ENCODE measurements at places on chromosomes 16 and 17. TPM values are rescaled to one million over a fixed set of nuclear protein-coding genes. Genes with fewer than 3 reads are reported as not detected.
A peak's percentile ranks its signal among the peaks of the same experiment; 100 is the strongest.

DNA sequence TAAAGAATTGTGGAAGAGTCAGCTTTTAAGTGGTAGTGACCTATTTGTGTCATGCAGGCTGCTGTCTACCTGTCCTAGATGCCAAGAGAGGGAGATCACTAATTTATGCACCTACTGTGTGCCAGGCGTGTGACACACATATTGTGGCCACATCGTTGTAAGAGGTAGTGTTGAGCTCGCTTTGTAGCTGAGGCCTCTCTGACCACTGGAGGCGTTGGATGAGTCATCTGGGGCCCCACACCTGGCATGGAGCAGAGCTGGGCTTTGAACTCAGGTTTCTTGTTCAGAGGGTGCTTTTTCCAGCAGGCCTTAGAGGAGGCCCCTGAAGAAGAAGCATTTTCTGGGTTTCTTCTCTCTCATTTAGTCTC is 52.3 kb upstream of the LGALS9 start:
- peak; percentile 51 for DNase-seq
- peak overlapping the region; percentile 92 for H3K27ac ChIP-seq
- H3K27me3 ChIP-seq, result no peaks in the 10 kb centered on the region
- H3K4me3 ChIP-seq, result no peak overlapping the region
- H3K36me3 ChIP-seq, result peaks cover 42% of the 10 kb centered on the region

GRCh38 chr17:38469875-38470274 is 41.6 kb downstream of the ARHGAP23 start:
- no peaks in the 10 kb centered on the region for H3K36me3 ChIP-seq
- H3K4me1 ChIP-seq, result peaks cover 5% of the 10 kb centered on the region
- H3K4me3 ChIP-seq, result no peak overlapping the region
- DNase-seq, result peak; percentile 63
- no peaks in the 10 kb centered on the region for H3K27me3 ChIP-seq
- no peak overlapping the region for H3K27ac ChIP-seq

GRCh38 chr17:4901648-4902344 is 1.1 kb downstream of the CHRNE start:
- DNase-seq, result peak; percentile 64
- H3K27me3 ChIP-seq, result no peaks in the 10 kb centered on the region
- peaks cover 28% of the 10 kb centered on the region for H3K4me1 ChIP-seq
- H3K4me3 ChIP-seq, result no peak overlapping the region

DNA sequence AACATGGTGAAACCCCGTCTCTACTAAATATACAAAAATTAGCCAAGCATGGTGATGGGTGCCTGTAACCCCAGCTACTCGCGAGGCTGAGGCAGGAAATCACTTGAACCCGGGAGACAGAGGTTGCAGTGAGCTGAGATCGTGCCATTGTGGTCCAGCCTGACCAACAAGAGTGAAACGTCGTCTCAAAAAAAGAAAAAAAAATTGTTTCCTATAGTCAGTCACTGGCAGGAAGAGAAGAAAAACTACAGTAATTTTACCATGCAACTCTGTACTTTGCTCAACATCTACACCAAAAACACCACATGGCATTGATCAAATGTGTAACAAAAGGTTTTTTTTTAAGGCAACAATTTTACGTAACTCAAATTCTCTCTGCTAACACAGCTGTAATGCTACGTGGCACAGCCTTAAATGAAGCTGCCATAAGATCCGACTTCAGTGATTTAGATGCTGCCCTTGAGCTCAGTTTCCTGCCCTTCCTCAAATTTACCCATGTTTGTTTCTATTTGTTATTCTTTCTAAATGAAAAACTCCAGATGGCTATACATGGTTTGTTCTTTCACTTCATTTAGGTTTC is 40.2 kb downstream of the CNOT1 start:
- H3K4me1 ChIP-seq, result no peaks in the 10 kb centered on the region
- H3K4me3 ChIP-seq, result no peak overlapping the region
- H3K27me3 ChIP-seq, result no peaks in the 10 kb centered on the region
- no peak overlapping the region for H3K27ac ChIP-seq
- DNase-seq, result no peak

GRCh38 chr17:8159032-8159400 is 3.7 kb downstream of the VAMP2 start:
- H3K4me1 ChIP-seq, result peaks cover 43% of the 10 kb centered on the region
- no peak overlapping the region for H3K27ac ChIP-seq
- H3K27me3 ChIP-seq, result no peaks in the 10 kb centered on the region
- no peak overlapping the region for H3K4me3 ChIP-seq
- peaks cover 29% of the 10 kb centered on the region for H3K36me3 ChIP-seq

GRCh38 chr16:23528644-23529310 is 18.5 kb upstream of the GGA2 start:
- H3K27me3 ChIP-seq, result no peaks in the 10 kb centered on the region
- no peak overlapping the region for H3K27ac ChIP-seq
- no peak for DNase-seq

- no peak overlapping the region for H3K4me3 ChIP-seq
- no peaks in the 10 kb centered on the region for H3K36me3 ChIP-seq
- peaks cover 15% of the 10 kb centered on the region for H3K4me1 ChIP-seq
- peak overlapping the region; percentile 87 for H3K27ac ChIP-seq
Measured at GRCh38 chr17:48002266-48002915, 31.5 kb downstream of the CDK5RAP3 start.

- H3K27me3 ChIP-seq, result no peaks in the 10 kb centered on the region
- H3K4me1 ChIP-seq, result no peaks in the 10 kb centered on the region
- H3K27ac ChIP-seq, result no peak overlapping the region
- no peak overlapping the region for H3K4me3 ChIP-seq
- no peak for DNase-seq
Measured at GRCh38 chr16:56889206-56889605, 24.2 kb downstream of the SLC12A3 start.

GRCh38 chr17:53950858-53951250 is 128.1 kb downstream of the KIF2B start:
- H3K36me3 ChIP-seq, result no peaks in the 10 kb centered on the region
- H3K4me1 ChIP-seq, result no peaks in the 10 kb centered on the region
- no peaks in the 10 kb centered on the region for H3K27me3 ChIP-seq
- no peak overlapping the region for H3K4me3 ChIP-seq
- DNase-seq, result no peak

- H3K27me3 ChIP-seq, result no peaks in the 10 kb centered on the region
- no peaks in the 10 kb centered on the region for H3K36me3 ChIP-seq
- peak; percentile 11 for DNase-seq
- H3K4me1 ChIP-seq, result no peaks in the 10 kb centered on the region
- no peak overlapping the region for H3K4me3 ChIP-seq
Measured at GRCh38 chr17:21090902-21091618, 35.7 kb upstream of the DHRS7B start.

Gene TRIM37
- polyA plus RNA-seq, result 15.7 TPM

Gene TMEM235
- polyA plus RNA-seq, result not detected

Gene KRTAP4-9
- not detected for polyA plus RNA-seq

Gene ABCC11
- not detected for polyA plus RNA-seq
